ENCODE measurements at places on chromosomes 6 and 20.
A peak's percentile ranks its signal among the peaks of the same experiment; 100 is the strongest.

GRCh38 chr6:79423216-79423615 is 114.0 kb downstream of the LCA5 start:
- no peak for DNase-seq

GRCh38 chr6:15911753-15912504 is 217.0 kb upstream of the MYLIP start:
- no peak for DNase-seq

- DNase-seq = no peak
Measured at GRCh38 chr20:10771435-10772140, 97.8 kb upstream of the JAG1 start.

DNA sequence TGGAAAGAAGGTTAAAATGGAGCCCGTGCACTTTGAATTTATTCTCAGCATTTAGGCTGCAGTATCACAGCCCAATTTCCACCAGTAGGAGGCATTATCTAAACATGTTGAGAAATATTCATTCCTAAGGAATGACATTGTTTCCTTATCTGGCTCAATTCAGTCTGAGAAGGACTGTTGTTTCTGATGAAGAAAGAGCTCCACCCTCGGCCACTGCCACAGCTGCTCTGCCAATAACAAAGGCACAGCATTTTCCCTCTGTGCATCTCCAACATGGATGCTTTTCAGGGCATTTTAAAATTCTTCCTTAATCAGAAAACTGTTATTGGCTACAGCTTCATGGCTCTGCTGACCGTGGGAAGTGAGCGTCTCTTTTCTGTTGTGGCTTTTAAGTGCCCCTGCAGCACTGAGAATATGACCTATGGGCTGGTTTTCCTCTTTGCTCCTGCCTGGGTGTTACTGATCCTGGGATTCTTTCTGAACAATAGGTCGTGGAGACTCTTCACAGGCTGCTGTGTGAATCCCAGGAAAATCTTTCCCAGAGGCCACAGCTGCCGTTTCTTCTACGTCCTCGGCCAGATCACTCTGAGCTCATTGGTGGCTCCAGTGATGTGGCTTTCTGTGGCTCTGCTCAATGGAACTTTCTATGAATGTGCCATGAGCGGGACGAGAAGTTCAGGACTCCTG is at the start of gene CALHM5:
TSS of gene CALHM5 (plus strand) at position 216 of the 687 bp plus-strand sequence. CDS start at position 274, 58 bp downstream.
- DNase-seq = no peak

- peak; percentile 32 for DNase-seq
Measured at GRCh38 chr6:13814938-13815575, 700 bp upstream of the MCUR1 start.

GRCh38 chr20:32823078-32823477 is 3.3 kb downstream of the MAPRE1 start:
- no peak for DNase-seq

DNA sequence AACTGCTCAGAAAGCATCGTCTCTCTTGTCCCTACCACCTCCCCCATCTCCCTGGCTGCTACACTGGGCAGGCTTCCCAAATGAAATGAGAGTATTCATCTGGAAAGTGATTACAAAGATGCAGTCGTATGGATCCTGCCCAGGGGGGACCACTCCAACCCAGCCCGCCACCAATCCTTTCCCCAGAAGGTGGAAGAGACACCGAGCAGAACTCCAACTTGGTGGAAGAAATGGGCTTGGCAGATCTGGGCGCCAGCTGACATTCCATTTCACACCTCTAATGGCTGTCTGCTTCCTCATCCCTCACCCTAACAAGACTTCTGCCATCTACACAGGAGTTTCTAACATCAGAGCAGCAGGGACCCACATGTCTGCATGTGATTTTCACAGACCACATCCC is 12.7 kb downstream of the PKHD1 start:
- no peak for DNase-seq

- DNase-seq = no peak
Measured at GRCh38 chr20:52747845-52748284, 224.3 kb upstream of the TSHZ2 start.

GRCh38 chr6:148250975-148251685 is 91.5 kb upstream of the SASH1 start:
- DNase-seq = peak; percentile 42
